ENCODE measurements at places on chromosomes 2 and 18.
A peak's percentile ranks its signal among the peaks of the same experiment; 100 is the strongest.

GRCh38 chr2:805664-806063 lies 128.5 kb upstream of the TMEM18 start:
- no peak for DNase-seq

DNA sequence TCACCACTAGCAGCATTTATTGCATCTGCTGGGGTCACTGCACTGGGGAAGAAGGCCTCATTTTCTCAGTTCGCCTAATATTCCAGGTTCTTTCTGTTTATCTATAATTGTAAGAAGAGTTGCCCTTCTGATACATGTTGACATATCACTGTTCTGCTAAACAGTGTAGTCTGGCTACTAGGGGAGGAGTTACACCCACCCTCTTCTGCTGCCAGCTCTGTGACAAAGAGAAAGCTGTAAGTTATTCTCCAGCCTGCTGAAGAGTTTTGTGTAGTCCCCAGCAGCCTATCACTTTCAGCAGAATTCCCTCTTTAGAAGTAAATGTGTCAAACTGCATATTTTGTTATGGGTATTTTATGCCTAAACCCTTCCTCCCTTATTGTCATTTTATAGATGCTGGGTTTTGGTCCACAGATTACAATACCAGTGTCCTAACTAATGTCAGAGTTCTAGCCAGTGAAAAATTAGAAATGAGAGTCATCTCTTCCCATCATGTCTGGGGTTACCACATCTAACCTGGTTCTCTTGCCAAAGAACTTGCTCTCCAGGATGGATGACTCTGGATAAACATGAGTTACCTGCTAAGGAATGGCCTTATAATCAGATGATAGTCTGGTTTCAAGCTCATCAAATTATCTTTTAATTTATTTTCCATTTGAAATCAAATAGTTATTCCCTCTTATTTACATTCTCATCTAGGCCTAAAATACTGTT lies 5.6 kb upstream of the MBOAT2 start:
- no peak for DNase-seq

GRCh38 chr18:53544917-53545316 lies 679.6 kb downstream of the MBD2 start:
- DNase-seq = no peak

DNA sequence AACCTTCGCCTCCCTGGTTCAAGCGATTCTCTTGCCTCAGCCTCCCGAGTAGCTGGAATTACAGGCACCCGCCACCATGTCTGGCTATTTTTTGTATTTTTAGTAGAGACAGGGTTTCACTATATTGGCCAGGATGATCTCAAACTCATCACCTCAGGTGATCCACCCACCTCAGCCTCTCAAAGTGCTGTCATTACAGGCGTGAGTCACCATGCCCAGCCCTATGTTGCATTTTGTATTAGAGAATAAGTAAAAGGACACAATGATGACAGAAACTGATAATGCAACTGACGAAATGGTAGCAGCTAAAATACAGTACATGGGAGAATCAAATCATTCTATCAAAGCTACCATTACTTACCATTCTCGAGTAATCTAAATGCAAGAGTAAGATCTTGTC lies 276.7 kb downstream of the DSEL start:
- DNase-seq = no peak

DNA sequence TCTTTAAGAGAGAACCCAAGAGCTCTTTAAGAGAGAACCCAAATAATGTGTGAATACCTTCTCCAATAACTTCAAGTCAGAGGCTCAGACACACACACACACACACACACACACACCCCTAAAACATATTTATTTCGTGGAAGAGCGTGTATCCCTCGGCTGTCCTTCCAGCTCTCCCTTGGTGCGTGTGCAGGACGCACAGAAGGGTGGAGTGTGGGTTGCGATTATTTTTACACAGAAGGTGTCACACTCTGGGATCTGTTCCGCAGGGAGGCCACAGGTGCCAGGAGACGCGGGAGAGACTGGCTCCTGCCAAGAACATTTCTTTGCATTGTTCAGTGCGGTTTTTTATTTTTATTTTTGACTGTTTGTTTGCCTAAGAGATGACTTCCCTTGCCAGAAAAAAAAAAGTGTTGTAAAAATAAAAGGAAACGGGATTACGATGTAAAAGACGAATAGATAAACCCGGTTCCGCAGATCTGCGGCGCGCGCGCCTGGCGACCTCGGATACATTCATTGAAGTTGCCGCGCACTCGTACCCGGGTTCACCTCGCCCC lies 47.3 kb upstream of the ATP6V1B1 start:
- no peak for DNase-seq

GRCh38 chr2:167386694-167387093 lies 498.4 kb downstream of the XIRP2 start:
- DNase-seq = no peak

DNA sequence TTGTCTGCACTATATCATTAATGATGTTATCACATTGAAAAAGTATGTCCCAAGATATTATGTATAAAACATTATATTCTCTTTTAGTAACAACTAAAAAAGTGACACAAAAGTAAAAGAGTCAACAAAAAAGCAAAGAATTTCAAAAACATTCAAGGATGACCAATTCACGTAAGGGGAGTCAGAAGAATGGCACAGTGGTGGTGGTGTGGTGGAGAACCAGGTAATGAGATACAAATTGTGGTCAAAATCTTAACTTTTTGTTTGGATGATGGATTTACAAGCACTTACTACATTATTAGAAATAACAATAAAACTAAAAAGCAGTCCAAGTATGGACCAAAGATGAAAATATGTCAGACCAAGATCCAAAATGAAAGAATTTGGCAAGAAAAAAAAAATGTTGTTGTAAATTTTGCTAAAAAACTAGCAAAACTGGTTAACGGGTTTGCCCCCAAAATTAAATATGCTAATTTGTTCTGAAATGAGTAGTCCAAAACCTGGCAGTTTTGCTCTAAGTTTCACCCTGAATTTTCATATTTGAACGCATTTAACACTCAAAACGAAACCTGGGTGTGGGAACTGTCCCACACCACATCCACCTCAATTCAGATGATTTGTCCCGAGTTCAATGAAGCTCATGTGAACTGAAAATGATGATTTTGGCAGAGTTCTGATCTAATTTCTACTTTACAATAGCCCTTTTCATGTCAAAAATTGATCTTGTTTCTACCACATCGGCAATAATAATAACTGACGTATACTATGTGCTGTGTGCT lies 135.8 kb downstream of the IKZF2 start:
- DNase-seq = peak; percentile 2

GRCh38 chr2:34104601-34105000 lies 505.5 kb upstream of the FAM98A start:
- DNase-seq = no peak

GRCh38 chr2:177433402-177433801 lies 40.8 kb downstream of the AGPS start:
- DNase-seq = no peak

DNA sequence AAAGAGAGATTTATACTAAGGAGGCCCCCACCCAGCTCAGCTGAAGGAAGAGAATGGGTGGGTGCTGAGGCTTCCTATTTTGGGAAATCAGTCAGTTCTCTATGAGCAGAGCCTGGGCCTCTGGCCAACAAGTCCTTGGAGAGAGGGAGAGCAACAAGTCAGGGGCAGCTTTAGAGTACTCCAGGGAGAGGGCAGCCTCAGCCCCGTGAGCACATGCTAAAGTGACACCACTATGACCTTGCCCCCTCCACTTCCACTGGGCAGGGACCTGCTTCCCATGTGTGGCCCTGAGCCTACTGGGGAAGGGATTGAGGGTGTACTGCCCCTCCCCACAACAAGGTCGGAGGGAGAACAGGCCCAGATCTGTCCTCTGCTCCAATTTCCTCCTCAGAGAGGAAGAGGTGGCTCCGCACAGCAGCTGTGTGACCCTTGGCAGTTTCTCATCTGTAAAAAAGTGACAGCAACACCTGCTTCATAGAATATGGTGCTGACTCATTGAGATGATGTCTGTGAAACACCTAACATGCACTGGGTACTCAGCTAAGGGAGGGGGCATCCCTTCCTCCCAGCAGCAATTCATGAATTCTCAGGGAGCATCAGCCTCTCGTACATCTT lies 72.9 kb downstream of the CLHC1 start:
- no peak for DNase-seq

- no peak for DNase-seq
These were observed 557.5 kb downstream of the ARHGAP15 start for GRCh38 chr2:143686585-143687164.

DNA sequence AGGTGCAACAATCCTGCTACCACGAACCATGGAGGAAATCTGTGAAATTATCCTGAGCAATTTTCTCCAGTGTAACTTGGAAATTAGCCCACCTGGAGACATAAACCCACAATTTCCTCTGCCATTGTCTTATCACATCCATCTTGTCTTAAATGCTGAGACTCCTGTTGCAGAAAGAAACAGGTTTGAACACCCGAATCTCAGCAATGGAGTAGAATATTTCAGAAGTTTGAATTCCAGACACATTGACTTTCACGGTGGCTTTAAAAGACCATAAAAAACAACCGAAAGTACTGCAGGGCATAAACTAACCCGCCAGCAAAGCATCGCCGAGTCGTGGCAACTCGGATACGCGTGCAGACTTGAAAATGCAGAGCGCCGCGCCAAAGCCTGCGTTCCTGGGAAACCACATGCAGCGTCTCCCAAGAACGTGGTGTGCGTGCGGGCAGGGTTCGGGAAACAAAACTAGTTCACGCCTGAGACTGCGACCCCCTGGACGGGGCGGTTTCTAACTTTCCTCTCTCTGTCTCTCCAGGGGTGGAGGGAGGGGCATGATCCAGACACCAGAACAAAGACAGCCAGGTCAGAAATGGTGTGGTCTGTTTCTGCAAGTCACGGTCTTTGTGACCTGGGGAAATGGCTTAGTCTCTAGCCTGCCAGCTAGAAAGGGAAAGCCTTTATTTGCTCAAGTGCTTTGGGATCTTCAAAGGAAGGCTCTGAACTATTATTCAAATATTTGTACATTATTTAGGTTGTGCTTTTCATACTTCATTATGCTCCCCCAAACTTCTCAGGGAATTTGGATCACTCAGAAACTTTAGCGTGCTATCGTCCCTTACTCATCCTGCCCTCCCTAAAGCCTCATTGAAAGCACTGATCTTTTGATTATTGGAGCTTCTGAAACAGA lies 26.9 kb upstream of the KCTD1 start:
- DNase-seq = no peak

GRCh38 chr2:191866195-191866594 lies 19.3 kb upstream of the CAVIN2 start:
- DNase-seq = no peak

- no peak for DNase-seq
These were observed 319.2 kb downstream of the LRATD1 start for GRCh38 chr2:14951569-14952285.

- DNase-seq = no peak
These were observed 160.9 kb downstream of the ZEB2 start for GRCh38 chr2:144358979-144359541.

- no peak for DNase-seq
These were observed 96.3 kb downstream of the PHLPP1 start for GRCh38 chr18:62811674-62812073.

GRCh38 chr2:39033980-39034379 lies 86.9 kb downstream of the SOS1 start:
- no peak for DNase-seq

DNA sequence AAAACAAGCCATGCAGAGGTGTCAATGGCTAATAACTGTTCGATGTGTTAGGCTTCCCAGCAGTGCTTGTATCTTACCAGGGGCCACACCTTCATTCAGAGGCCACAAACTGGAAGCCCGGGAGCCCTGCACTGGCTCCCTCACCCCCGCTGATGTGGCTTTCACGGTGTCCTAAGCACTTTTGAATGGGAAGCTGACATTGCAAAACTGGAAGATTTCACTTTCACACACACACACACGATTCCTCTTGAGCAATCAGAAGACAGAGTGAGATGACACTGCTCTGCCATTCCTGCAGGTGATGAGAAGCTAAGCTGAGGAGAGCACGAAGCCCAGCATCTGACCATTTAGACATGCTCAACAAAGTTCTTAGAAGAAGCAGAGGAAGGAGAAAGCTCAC lies 8.6 kb upstream of the ZNF407 start:
- DNase-seq = no peak

GRCh38 chr2:156215656-156216055 lies 116.9 kb downstream of the NR4A2 start:
- DNase-seq = no peak

- no peak for DNase-seq
These were observed 34.0 kb upstream of the MALL start for GRCh38 chr2:110149330-110150220.

DNA sequence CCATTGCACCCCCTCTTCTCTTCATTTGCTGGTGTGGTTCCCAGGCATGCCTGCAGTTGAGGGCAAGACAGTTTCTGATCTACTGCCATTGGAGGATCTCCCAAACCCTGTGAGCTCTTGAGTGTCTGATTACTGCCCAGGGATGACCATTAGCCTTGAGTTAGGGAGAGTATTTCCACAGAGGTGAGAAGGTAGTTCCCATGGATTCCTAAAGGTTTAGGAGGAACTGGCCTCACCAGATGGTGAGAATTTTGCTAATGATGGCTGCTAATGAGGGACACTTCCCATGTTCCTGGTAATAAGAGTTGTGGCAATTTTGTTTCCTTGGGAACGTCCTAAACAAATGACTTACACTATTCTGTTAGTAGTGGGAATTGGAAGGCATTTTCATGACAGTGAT lies 42.5 kb downstream of the PTPRM start:
- no peak for DNase-seq

GRCh38 chr2:45889620-45890370 lies 238.3 kb downstream of the PRKCE start:
- DNase-seq = no peak

DNA sequence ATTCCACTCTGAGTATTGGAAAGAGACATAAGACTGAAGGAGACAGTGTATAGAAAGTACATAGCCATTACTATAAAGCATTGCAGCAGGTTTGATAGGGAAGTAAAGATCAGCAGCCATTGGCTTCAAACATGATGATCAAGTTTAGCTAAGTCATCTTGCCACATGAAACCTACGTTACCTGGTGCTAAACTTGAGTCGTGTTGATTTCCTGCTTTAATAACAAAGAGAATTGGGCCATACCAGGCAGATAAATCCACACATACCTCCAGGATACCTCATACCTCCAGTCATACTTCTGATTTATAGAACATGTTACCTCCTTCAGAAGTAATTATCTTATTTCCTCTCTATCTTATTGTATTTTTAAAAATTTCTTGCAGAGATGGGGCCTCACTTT lies 10.3 kb upstream of the KYNU start:
- DNase-seq = no peak
